SIG-M5 (cell line): ENCODE measurements at places on chromosomes 12 and 14.

GRCh38 chr12:87920139-87920538 is 109.1 kb downstream of the C12orf50 start:
- DNase-seq = no peak

- no peak for DNase-seq
Measured at GRCh38 chr12:45674181-45674977, 55.1 kb upstream of the ARID2 start.

DNA sequence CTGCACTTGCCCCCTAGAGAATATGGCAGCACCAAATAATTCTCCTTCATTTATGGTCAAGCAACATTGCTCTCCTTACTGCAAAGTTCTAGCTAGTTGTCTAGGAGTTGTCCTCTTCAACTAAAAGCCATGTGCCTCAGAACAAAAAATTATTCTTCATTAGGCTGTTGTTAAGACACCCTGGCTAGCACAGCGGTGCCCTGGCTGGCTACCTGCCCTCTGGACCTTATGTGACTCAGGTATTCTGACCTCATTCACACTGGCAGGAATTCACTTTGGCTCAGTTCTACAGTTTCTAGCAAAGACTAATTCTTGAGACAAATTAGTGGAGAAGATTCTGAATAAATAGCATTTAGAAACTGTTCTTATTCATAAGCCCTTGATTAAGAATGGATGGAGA is 224.4 kb upstream of the KRR1 start:
- no peak for DNase-seq

GRCh38 chr12:40262657-40263056 is 37.9 kb downstream of the LRRK2 start:
- DNase-seq = no peak

DNA sequence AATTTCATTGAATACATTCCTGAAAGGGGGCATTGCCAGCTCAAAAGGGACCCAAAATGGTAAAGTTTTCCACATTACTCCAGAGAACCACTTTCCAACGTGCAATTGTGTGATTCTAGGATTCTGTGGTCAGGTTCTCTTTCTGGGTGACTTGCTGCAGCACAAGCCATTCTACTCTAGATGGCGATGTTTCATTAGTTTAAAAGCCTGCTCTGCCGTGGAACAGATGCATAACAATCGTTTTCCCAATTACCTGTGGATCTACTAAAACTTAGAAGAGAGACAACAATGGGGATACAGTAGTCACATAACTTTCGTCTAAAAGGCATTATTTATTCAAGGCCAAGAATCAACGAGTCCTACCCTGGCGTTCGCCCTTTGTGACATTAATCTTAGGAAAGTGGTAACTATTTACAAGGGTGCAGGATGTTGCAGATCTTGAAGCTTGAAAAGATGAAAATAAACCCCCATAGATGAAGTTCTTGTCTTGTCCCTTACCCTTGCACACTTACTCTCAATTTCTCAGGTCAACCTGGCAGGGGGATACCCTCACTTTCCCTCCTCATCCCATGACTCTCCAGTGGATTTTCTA is 400.9 kb downstream of the SNAPC1 start:
- no peak for DNase-seq
